CD4-positive, alpha-beta T cell treated with Interleukin-12 subunit alpha and Interleukin-12 subunit beta, for 1 hour (primary cell): ENCODE measurements at places on chromosomes 7 and 10.

GRCh38 chr10:70281609-70282008 lies 2.2 kb downstream of the NPFFR1 start:
- no peak for DNase-seq

- peak; percentile 68 for DNase-seq
Observed at GRCh38 chr7:106865130-106866041, at the start of gene PIK3CG. Gene PIK3CG (plus strand): TSS chr7:106865282. CDS start chr7:106867562, 2,280 bp downstream.

DNA sequence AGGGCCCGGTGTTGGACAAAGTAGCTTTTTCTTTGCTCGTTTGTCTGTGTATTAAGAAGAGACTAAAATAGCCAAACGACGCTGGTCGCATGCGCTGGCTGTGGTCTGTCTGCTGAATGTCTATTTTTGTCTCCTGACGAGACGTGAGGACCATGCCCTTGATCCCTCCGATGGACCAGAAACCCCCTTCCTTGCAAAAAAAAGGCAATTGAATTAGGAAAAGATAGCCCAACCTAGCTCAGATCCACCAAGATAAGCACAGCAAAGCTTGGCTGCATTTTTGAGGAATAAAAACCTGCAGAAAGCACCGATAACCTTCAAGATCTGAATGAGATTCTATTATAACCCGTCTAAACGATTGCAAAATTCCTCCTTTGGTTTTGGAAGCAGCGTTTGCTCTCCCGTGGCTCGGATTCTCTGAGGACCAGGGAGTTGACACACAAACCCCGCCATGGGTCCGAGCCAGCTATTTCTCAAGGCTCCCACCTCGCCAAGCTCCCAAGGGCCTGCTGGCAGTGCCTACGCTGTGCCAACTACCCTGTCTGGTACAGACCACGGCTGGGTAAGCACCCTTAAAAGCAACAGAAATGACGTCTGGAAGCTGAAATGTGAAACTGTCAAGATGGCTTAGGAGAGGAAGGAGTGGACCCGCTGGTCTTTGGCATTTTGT lies 17.7 kb upstream of the TTYH3 start:
- no peak for DNase-seq

- DNase-seq: no peak
Observed at GRCh38 chr10:108901781-108902618, 1021.3 kb downstream of the XPNPEP1 start.

- DNase-seq: no peak
Observed at GRCh38 chr10:30773501-30773900, 143.9 kb upstream of the LYZL2 start.

GRCh38 chr7:3578399-3578798 lies 277.3 kb downstream of the SDK1 start:
- DNase-seq: no peak

DNA sequence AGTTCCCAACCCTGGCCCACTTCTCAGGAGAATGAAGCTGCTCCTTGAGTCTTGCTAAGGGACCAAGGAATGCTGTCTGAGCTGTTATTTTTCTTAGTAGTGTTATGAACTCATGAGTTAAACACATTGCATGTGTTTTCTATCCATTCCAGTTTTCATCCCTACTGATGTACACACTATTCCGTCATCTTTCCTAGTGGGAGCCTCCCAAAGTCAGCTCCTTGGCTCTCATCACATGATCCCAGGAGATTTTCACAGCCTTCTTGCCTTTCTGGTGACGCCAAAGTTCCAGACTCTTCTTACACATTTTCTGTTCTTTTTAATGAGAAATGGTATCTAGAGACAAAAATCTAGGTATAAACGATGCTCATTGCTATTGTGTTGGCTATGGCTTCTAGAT lies 8.4 kb upstream of the C10orf71 start:
- DNase-seq: no peak

GRCh38 chr10:100551196-100551595 lies 15.5 kb downstream of the HIF1AN start:
- no peak for DNase-seq

DNA sequence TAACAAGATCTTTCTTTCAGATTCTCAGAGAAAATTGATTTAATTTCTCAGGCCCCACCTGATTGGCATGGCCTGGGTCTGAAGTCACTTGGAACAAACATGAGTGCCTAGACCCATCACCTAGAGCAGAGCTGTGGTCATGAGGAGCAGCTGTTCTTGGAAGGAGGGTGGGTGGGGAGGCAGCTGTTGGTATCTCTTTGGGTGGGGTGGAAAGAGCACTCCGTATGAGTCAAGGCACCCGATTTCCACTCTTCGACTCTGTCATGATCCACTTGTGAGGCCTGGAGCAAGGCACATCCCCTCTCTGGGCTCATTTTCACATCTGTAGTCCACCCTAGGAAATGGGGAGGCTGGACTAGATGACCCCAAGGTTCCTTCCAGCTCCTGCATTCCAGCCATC lies 156.7 kb downstream of the C10orf105 start:
- DNase-seq: no peak

- DNase-seq: no peak
Observed at GRCh38 chr7:99740573-99741440, 5.8 kb upstream of the CYP3A7 start.

DNA sequence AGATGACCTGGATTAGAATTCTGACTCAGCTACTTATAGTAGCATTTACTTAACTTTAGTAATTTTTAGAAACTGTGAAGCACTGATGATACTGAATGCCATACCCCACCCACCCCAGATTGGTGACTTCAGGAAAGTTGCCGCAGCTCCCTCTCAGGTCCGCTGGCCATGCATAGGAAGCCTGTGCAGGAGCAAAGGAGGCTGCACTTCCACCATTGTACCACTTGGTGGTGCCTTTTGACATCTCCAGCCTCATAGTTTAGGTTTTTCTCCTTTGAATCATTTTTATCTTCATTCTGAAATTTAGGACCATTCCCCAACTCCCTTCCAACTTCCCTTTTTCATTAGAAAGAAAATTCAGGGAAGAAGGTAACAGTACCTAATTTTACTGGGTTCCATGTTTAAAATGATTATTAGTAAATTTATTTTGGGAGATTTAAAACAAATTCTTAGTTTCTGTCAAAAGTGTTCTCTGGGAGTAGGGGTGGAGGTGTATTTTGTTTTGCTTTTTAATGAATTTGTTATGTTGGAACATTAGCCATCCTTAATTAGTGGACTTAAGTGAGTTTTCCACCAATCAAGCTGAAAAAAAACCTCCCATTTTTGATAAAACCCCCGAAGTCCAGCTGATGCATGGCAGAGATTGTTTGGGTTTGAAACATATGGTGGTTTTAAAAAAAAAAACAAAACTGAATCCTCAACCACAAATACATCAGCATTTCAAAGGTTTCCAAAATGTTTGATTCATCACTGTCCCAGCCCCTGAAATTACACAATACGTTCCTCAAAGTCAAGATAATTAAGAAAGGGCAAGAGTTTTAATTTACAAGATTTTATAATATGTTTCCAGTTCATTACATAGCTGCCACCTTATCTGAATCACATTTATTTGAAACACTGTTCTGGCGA lies 109.6 kb downstream of the WNT2 start:
- peak; percentile 38 for DNase-seq

GRCh38 chr7:1012004-1012715 lies 29.2 kb downstream of the CYP2W1 start:
- no peak for DNase-seq

GRCh38 chr7:117630501-117630900 lies 150.7 kb downstream of the CFTR start:
- DNase-seq: no peak

DNA sequence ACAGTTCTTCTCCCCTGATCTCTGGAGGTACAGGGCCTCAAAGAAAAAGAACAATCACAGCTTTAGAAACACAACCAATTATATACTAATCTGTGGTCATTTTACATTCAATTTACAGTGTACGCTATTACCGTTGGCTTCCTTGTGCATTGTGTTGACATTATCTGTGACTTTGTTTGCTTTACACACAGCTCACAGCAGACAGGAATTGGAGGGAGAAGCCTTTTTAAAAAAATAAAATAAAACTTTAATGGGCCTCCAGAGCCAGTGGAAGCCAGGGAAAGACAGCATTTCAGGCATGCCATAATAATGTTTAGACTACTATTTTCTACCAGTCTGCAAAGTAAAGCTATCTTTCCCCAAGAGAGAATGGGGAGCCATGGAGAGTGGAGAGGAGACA lies 179.0 kb upstream of the ADO start:
- DNase-seq: no peak

DNA sequence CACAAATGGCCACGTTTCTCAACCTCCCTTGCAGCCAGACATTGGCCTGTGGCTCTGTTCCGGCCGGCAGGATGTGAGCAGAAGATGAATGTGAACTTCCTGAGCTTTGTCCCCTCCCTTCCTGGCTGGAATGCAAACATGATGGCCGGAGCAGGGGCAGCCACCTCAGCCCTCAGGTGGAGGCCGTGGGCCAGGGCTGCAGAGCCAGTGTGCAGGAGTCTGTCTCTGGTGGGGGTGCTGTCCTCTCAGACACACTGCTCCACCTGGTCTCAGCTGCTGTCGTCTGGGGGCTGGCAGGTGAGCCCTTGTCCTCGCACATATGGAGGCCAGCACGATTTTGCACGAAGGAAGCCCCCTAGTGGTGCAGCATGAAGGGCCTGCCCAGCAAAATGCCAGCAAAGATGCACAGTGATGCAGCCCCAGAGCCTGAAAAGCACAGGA lies 25.3 kb upstream of the PWWP2B start:
- DNase-seq: peak; percentile 25

DNA sequence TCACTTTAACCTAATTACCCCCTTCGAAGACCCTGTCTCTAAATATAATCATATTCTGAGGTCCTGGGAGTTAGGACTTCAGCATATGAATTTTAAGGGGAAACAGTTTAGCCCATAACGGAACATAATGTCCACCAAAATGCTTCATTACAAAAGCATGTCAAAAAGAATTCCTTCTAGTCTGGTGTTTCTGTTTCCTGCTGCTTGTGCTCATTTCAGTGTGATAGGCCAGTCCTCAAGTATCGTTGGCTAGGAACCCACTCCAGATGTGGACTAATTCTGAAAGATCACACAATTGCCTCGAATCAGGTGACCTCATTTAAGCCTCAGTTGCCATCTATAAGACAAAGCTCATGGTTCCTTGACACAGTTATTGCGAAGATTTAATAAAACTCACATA lies 29.6 kb downstream of the INPP5F start:
- DNase-seq: no peak

- DNase-seq: peak; percentile 37
Observed at GRCh38 chr10:26503911-26504310, 65.8 kb downstream of the APBB1IP start.

GRCh38 chr7:51265066-51265907 lies 51.3 kb downstream of the COBL start:
- DNase-seq: no peak

- no peak for DNase-seq
Observed at GRCh38 chr10:17155826-17156225, 26.2 kb upstream of the CUBN start.

GRCh38 chr10:101397140-101397539 lies 43.2 kb downstream of the BTRC start:
- peak; percentile 75 for DNase-seq

DNA sequence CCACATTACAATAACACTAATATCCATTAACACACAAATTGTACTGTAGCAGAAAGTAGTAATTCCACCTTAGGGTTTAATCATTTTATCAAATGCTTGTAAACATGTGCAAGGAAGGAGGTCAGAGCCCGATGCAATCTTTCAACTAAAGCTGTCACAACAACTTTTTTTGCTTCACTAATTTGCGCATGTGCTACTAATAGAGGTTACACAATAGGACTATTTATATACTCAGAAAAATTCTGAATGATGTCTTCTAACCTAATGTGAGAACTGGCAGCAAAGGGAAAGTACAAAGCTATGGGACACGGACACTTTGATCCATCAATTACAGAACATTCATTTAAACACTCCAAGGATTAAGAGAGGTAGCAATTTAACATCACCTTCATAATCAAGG lies 244.4 kb downstream of the CHCHD3 start:
- DNase-seq: no peak

- no peak for DNase-seq
Observed at GRCh38 chr10:23051855-23052331, 43.5 kb upstream of the MSRB2 start.

GRCh38 chr7:131629217-131629882 lies 72.9 kb upstream of the PODXL start:
- DNase-seq: no peak

- no peak for DNase-seq
Observed at GRCh38 chr7:116585392-116585791, 60.6 kb downstream of the CAV1 start.

DNA sequence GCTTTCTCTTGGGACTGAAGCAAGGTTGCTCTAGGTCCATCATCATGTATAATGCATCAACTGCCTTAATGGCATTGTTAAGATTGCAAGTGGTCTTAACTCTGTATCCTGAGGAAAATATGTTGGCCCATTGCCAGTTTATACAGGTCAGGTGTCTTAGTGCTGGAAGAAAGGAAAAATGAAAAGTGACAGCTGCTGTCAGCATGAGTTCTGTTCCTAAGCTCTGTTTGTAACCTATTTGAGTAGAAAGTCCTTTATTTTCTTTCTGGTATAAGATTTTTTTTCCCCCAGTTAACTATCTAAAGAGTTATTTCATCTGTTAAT lies 127.2 kb downstream of the SRI start:
- DNase-seq: no peak

- no peak for DNase-seq
Observed at GRCh38 chr7:112116894-112117293, 89.3 kb downstream of the DOCK4 start.

- DNase-seq: no peak
Observed at GRCh38 chr7:156173346-156173745, 361.1 kb upstream of the SHH start.

GRCh38 chr7:65477326-65477725 lies 103.7 kb downstream of the ZNF92 start:
- no peak for DNase-seq

DNA sequence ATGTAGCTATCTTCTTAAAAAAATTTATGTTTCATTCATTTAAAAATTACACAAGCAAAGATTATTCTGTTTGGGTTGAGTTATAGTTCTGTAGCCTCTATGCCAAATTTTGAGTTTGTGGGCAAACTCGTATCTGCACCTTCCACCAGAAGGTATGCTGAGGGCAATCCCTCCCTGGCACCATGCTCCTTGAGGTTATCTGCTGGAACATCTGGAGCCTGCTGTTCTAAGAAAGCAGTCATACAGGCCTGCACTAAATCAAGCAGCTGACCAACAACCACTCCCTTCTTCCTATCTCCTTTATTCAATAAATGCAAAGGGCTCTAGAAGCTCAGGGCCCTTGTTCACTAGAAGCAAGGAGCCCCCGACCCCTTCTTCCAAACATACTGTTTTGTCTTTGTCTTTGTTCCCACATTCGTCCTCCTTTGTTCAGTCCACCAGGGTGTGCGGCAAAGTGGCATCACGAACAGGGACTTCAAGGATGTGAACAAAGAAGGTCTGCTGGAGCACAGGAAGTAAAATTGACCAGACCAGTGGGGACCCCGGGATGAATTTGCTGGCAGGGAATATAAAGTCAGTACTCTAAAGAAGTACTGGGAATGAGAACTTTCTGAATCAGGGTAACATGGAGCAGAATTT lies 36.4 kb downstream of the OR13A1 start:
- DNase-seq: no peak

GRCh38 chr7:1899951-1900762 lies 230.1 kb downstream of the ELFN1 start:
- DNase-seq: no peak
